ENCODE measurements at places on chromosomes 5 and 9. TPM values are rescaled to one million over a fixed set of nuclear protein-coding genes. Genes with fewer than 3 reads are reported as not detected.
A peak's percentile ranks its signal among the peaks of the same experiment; 100 is the strongest.

DNA sequence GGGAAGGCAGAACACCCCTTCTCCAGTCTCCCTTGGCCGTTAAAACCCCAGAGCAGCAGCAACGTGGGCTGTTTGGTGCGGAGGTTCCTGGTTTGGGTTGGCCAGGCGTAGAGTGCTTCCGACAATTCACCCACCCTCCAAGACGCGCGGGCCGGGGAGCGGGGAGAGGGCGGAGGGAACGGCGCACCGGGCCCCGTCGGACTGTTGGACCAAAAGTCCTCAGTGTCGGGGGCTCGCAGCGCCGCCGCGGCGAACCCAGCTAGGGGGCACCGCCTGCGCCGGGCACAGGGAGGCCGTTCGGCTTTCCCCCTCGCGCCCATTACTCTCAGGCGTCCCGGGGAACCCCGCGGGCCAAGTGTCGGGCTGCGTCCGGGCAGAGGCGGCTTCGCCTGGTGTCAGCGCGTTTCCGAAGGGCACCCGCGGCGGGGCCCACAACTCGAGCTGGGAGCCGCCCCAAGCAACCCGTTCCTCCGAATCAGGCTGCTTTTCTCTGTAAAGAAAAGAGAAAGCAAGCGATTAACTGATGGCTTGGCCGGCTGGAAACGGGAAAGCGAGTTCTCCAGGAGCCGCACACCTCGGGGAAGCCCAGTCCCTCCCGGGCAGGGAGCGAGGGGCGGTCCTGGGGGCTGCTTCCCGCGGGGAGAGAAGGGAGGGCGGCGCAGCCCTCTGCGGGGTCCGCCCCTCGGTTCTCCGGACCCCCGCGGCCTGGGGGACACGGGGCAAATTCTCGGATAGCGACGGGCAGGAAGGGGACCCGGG lies 145.5 kb downstream of the ERCC6L2 start:
- peak; percentile 57 for DNase-seq

DNA sequence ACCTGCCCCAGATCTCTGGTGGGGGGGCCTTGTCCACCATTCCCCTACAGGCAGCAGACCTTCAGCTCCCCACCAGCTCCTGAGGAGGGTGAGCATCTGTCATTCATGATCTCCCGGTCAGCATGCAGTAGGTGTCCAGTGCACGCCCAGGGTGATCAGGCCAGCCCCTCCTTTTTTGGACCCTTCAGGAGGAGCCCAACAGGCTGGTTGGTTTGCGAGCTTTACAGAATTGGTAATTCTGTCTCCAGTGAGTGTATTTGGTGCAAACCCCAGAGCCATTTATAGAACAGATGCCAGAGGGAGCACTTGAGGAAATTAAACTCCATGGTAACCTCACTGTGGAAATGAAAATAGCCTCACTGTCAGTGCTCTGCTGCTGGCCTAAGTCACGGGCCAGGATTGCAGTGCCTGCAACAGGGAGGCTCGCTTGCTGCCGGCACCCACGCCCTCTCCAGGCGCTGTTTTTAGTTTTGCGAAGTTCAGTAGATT lies 23.4 kb downstream of the WNK2 start:
- no peak for DNase-seq

DNA sequence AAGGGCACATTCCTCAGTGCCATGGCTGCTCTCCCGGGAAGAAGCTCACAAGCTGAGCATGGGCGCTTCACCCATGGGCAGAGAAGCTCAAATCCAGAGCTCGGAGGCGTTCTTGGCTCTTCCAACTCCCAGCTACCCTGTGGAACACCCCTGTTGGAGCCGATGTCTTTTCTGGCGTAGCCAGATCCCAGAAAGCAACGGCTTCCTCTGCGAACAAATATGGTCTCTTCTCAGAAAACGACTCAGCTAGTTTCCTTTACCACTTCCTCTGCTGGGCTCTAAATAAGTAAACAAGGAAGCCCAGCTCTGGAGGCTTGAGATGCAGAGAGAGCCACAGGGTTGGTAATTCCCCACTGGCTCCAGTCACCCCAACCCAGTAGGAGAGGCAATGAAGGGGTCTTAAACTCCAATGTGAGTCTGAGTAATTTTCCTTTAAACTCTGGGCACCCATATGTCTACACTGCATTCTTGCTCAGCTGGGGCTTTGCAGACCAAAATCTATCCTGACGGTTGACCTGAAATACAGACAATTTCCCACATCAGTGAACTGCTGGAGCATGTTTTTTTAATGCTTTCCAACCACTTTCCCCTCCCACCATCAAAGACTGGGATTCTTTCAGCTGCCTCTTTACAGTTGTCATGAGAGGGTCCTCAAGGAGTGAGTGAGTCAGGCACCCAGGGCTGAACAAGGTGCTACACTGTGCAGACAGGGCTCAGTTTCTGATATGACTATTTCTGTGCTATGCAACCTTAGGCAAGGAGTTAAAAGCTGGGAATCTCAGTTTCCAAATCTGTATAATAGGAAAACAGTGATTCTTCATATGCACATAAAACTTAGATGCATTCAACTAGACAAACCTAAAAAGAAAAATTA lies at the start of gene LCP2:
LCP2 (minus strand) TSS at position 189 of the 874 bp plus-strand sequence; CDS start at position 23, 166 bp downstream.
- DNase-seq, result no peak

- DNase-seq, result no peak
Measured at GRCh38 chr5:160833806-160834205, 18.2 kb downstream of the ATP10B start.

Gene PCDHA10
- not detected for total RNA-seq

Gene DPYSL3
- 0.54 TPM for total RNA-seq

Gene CDH9
- not detected for total RNA-seq

- no peak for DNase-seq
Measured at GRCh38 chr5:125295405-125295872, 549.0 kb upstream of the ZNF608 start.

Gene ADAMTSL2
- total RNA-seq, result 1.2 TPM

GRCh38 chr5:166947045-166947444 lies 1344.4 kb upstream of the WWC1 start:
- no peak for DNase-seq

GRCh38 chr5:31573494-31574142 lies 41.5 kb downstream of the C5orf22 start:
- DNase-seq, result no peak

Data from activated naive CD4-positive, alpha-beta T cell treated with anti-CD3 and anti-CD28 coated beads, Interleukin-2, amount 50 U/mL, for 72 hours (primary cell).